ENCODE measurements at places on chromosomes 3 and 15.
A peak's percentile ranks its signal among the peaks of the same experiment; 100 is the strongest.

- DNase-seq, result no peak
Observed at GRCh38 chr3:108017587-108017986, 73.2 kb downstream of the CD47 start.

DNA sequence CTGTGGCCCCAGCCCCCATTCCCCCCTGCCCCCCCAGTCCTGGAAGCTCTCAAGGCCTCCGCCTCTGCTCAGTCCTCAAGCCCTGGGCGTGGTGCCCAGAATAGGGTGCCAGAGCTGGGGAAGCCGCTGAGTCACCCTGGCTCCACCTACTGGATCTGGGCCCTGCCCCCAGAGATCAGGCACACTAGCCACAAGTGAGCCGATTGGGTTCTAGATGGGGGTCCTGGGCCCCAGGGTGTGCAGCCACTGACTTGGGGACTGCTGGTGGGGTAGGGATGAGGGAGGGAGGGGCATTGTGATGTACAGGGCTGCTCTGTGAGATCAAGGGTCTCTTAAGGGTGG is 5.7 kb downstream of the EIF4G1 start:
- peak; percentile 89 for DNase-seq

DNA sequence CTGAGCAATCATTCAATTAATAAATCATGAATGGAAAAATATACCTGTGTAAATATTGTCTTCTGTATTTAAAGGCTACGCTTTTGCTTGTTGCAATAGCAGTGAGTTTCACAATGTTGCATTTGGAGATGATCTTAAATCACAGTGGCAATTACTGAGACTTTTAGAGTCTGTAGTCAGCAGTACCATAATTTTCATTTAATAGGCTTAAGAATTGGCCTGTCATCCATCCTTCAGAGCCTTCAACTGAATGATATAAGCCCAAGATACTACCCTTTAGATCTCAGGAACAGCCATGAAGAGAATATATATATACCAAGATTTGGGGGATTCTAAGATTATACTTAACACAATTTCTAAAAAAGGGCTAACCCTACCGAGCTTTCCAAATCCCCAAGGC is 458.1 kb downstream of the GBE1 start:
- no peak for DNase-seq

GRCh38 chr15:57504599-57504940 is 87.1 kb upstream of the MYZAP start:
- DNase-seq, result no peak

- DNase-seq, result no peak
Observed at GRCh38 chr3:159455741-159456181, 532.9 kb upstream of the IL12A start.

DNA sequence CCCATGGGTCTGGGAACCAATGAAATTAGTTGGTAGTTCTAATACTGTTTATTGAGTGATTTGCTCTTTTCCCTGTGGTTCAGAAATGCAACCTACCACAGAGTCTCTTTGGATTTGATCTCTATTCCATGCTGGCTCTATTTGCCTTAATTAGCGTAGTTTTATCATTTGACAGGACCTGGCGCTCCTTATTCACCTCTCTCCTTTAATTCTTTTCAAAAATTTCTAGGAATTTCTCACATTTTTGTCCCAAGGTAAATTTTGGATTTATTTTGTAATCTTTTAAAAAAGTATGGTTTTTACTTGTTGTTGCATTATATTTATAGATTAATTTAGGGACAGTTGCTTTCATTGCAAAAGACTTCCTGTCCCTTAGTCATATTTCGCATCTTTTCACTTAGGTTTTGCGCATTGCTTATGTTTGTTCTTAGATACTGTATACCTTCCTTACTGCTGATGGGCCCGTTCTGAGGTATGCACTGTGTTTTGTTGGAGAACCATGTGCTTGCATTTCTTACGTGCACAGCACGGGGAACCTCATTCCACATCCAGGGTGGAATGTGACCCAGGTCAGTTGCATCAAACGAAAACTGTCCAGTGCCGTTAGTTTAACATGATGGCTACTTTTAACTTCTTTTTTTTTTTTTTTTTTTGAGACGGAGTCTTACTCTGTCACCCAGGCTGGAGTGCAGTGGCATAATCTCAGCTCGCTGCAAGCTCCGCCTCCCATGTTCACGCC is 27.0 kb downstream of the SENP5 start:
- DNase-seq, result no peak

GRCh38 chr3:99795573-99795972 is 22.1 kb upstream of the CMSS1 start:
- no peak for DNase-seq

DNA sequence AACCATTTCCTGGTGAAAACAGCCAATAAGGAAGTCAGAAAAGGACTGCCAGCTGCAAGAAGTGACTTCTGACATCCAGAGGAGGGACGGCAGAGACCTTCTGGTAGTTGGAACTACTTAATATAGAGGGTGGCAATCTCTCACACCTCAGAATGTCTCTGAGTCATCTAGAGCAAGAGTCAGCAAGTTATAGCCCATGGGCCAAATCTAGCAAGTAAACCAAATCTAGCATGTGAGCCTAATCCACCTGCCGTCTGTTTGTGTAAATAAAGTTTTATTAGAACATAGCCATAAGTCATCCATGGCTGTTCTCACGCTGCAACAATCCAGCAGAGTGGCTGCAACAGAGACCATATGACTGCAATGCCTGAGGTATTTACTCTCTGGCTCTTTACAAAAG is 160.5 kb upstream of the NR2E3 start:
- DNase-seq, result no peak

DNA sequence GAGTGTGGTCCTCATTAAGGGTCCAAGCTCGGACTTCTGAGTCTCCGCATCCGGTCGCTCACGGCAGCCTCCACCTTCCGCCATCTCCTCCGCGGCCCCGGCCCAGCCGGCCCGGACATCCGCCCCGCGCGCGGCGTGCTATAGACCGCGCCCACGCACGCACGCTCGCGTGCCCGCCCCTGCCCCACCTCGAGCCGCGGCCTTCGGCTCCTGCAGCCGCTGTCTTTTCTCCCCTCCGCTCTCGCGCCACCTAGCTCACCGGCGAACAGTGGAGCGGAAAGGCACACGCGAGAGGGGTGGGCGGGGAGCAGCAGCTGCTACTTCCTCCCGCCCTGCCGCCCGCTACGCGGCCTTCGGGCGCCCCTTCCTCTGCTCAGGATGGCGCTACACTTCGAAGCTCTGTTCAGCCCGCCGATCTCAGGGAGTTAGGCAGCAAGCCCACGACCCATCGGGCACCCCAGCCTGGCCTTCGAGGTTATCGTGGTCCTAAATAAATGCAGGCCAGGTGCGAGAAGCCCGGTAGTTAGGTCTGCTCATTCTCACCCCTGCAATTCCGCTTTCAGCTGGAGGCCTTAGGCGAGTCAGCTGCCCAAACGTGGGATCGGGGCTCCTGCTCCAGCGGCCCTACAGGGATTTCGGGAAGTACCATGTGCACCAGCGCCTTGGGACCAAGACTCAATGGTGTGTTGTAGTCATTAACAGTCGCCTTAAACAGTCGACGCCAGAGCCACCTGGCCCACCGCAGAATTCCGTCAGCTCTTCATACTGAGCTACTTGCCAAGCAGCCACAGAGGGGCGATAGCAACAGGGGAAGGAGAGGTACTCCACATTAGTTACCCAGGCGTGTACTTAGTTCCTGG is at the start of gene USP4:
TSS of gene USP4 (minus strand) at position 113 of the 860 bp plus-strand sequence. CDS start at position 84, 29 bp downstream.
- peak; percentile 48 for DNase-seq

DNA sequence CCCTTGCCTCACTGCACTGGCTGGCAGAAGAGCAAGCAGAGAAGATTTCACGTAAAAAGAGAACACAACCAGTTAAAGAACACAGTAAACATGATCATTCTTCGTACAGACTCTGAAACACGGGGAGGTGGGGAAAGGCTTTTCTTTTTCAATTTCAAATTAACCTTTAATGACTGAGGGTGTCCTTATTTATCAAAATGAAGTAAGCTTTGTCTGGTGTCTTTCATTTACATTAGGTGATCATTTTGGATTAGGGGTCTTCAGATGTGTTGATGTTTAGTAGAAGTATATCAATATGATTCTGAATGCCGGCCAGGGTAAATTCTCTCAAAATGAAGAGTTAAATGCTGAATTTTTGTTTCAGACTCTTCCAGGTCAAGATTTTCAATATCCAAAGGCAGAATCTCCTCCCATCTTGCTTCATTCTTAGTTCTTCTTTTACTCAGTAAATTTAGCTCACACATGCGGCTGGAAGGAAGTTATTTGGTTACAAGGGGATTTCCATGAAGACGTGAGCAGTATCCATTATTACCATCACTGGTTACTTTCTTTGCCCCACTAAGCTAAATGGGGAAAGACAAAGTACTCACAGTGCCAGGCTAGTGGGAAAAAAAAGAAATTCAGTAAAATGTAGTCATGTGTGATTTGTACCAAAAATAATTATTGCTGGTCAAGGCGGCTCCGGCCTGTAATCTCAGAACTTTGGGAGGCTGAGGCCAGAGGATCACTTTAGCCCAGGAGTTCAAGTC is 272.2 kb upstream of the NR2F2 start:
- DNase-seq, result no peak

Measured in hypothalamus (tissue), 51 donors.